Esophagus squamous epithelium (tissue), 5 donors: ENCODE measurements at places on chromosomes 11 and 22.
A peak's percentile ranks its signal among the peaks of the same experiment; 100 is the strongest.

GRCh38 chr11:93166194-93166593, 31.6 kb downstream of the SLC36A4 start:
- no peak overlapping the region for H3K27ac ChIP-seq
- no peaks in the 10 kb centered on the region for H3K4me1 ChIP-seq
- H3K4me3 ChIP-seq: no peak overlapping the region
- no peaks in the 10 kb centered on the region for H3K27me3 ChIP-seq

- H3K27ac ChIP-seq: no peak overlapping the region
- H3K4me3 ChIP-seq: no peak overlapping the region
- no peaks in the 10 kb centered on the region for H3K4me1 ChIP-seq
- no peaks in the 10 kb centered on the region for H3K36me3 ChIP-seq
- H3K27me3 ChIP-seq: no peaks in the 10 kb centered on the region
- no peak for DNase-seq
These were observed 34.6 kb upstream of the MMP13 start for GRCh38 chr11:102990145-102990544.

GRCh38 chr22:21100149-21101032, 54.6 kb downstream of the LRRC74B start:
- no peaks in the 10 kb centered on the region for H3K27me3 ChIP-seq
- no peaks in the 10 kb centered on the region for H3K36me3 ChIP-seq
- no peak for DNase-seq
- H3K4me1 ChIP-seq: peaks cover 7% of the 10 kb centered on the region

- DNase-seq: no peak
- no peak overlapping the region for H3K4me3 ChIP-seq
- peaks cover 4% of the 10 kb centered on the region for H3K4me1 ChIP-seq
- no peaks in the 10 kb centered on the region for H3K27me3 ChIP-seq
These were observed 4.4 kb upstream of the SYTL2 start for GRCh38 chr11:85815186-85815931.

DNA sequence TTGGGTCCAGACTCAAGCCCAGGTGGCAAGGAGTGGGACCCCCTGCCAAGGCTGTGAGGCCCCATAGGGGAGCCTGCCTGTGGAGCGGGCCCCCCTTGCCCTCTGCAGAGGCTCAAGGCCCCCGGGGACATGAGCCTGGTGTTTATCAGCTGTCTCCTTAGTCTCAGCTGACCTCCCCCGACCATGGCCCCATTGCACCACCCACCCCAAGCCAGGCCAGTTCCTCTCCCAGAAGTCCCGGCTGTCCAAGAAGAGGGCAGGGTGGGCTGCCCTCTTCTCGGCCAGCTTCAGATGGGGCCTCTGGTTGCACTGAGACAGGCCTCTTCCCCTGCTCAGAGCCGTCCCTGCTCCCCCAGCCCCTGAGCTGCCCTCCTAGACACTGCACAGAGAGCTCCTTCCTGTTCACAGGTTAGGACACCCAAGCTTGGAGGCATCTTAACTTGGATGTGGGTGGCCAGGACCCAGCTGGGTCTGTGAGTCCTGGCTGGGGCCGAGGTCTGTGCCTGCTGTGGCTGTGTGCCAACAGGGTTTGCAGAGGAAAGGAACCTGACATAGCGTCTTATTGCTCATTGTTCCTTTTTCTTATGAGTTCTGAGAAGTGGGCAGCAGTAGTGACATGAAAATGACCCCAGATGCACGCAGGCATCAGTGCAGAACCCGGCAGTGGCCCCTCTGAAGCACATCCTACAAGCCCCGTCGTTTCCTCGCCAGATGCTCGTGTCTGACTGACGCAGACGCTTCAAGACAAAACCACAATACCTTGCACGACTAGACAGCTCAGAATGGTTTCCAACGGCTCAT, 5.4 kb downstream of the TRABD start:
- no peaks in the 10 kb centered on the region for H3K27me3 ChIP-seq
- H3K27ac ChIP-seq: peak overlapping the region; percentile 91
- H3K4me3 ChIP-seq: peak overlapping the region; percentile 47
- DNase-seq: peak; percentile 56
- H3K4me1 ChIP-seq: peaks cover 73% of the 10 kb centered on the region
- peaks cover 17% of the 10 kb centered on the region for H3K36me3 ChIP-seq

- H3K27ac ChIP-seq: no peak overlapping the region
- no peaks in the 10 kb centered on the region for H3K4me1 ChIP-seq
- H3K27me3 ChIP-seq: no peaks in the 10 kb centered on the region
These were observed 776 bp downstream of the DGCR6 start for GRCh38 chr22:18906896-18907295.

- H3K4me3 ChIP-seq: no peak overlapping the region
- H3K27ac ChIP-seq: no peak overlapping the region
- H3K4me1 ChIP-seq: no peaks in the 10 kb centered on the region
- H3K36me3 ChIP-seq: peaks cover 69% of the 10 kb centered on the region
These were observed 407.3 kb downstream of the TBC1D22A start for GRCh38 chr22:47169801-47170140.

DNA sequence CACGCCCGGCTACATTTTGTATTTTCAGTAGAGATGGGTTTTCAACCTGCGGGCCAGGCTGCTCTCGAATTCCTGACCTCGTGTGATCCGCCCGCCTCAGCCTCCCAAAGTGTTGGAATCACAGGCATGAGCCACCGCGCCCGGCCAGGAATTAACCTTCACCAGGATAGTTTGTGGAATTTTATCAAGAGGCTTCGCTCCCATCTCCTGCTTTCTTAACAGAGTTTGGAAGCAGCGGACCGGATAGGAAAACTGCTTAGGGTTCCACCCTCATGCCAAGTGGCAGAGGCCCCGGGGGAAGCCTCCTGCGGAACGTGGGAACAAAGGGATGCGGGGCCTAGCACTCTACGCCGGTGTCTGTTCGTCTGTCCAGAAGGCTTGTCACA, 229.9 kb downstream of the ST3GAL4 start:
- no peaks in the 10 kb centered on the region for H3K27me3 ChIP-seq
- H3K27ac ChIP-seq: peak overlapping the region; percentile 36
- DNase-seq: no peak
- peaks cover 15% of the 10 kb centered on the region for H3K4me1 ChIP-seq
- H3K36me3 ChIP-seq: no peaks in the 10 kb centered on the region

DNA sequence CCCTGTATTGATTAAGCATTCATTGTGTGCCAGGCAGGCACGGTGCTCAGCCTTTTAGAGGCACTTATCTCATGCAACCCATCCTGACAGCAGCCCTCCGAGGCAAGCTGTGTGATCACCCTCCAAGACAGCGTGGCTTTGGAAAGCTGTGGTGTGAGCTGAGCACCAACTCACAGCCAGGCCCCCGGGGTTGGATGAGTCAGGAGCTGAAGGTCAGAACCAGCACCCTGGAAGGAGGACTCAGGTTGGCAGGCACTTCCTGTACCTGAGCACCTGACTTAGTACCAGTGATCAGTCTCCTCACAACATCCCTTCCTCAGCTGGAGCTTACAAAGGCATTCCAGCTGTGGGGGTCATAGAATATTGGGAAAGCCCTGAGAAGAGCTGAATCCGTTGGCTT, 9.0 kb downstream of the PATZ1 start:
- H3K27me3 ChIP-seq: no peaks in the 10 kb centered on the region
- H3K4me1 ChIP-seq: peaks cover 76% of the 10 kb centered on the region
- DNase-seq: no peak
- no peak overlapping the region for H3K4me3 ChIP-seq

DNA sequence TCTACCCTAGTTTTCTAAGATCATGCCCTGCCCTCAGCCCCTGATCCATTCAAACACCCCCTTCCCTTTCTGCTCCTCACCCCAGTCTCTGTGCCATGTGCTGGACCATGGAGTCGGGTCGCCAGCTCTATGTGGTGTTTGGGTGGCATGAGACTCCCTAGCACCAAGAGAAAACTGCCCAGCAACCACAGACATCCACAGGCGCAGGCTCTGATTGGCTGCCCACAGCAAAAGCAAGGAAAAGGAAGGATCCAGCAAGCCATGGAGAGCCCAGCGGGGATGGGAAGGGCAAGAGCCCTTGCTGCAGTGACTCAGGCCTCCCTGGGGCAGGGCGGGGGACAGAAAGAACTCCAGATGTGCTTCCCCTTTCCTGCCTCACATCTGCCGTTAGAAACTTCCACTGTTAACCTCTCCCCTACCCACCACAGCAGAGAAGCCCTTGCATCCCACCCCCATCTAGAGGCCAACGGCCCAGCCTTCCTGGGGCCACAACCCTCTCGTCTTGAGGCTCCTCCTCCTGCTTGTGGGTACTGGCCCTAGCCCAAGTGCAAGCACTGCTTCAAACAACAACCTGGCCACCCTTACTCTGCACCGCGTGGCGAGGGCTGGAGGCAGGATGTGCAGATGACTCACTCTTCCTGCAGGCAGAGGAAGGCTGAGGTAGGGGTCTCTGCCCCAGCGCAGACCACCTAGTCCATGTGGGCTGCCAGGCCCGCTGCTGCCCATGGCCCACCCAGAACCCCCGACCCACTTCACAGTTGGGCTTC, 9.7 kb upstream of the AHNAK start:
- H3K4me3 ChIP-seq: no peak overlapping the region
- H3K4me1 ChIP-seq: peaks cover 97% of the 10 kb centered on the region
- peak overlapping the region; percentile 92 for H3K27ac ChIP-seq
- DNase-seq: peak; percentile 75
- no peaks in the 10 kb centered on the region for H3K27me3 ChIP-seq

DNA sequence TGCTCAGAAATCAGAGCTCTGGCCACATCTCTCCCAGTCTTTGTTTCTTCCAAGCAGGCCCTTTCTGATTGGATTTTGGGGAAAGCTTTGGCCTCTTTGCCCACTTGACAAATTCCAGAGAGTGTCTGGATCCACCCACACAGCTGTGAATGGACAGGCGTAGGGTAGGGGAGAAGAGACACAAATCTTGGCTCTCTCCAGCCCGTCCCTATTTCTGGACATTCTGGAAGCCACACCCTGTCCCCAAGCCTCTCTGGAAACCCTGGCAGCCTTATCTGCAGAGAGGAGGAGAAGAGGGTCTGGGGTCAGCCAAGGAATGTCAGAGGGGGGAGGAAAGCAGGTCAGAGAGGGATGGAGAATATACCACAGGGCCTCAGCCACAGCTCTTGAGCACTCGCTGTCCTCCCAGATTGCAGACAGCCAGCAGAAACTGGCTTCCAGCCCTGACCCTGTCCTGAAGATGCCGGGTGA, 59.5 kb upstream of the WNT11 start:
- H3K27me3 ChIP-seq: no peaks in the 10 kb centered on the region
- H3K27ac ChIP-seq: peak overlapping the region; percentile 72
- no peaks in the 10 kb centered on the region for H3K36me3 ChIP-seq
- peaks cover 41% of the 10 kb centered on the region for H3K4me1 ChIP-seq

DNA sequence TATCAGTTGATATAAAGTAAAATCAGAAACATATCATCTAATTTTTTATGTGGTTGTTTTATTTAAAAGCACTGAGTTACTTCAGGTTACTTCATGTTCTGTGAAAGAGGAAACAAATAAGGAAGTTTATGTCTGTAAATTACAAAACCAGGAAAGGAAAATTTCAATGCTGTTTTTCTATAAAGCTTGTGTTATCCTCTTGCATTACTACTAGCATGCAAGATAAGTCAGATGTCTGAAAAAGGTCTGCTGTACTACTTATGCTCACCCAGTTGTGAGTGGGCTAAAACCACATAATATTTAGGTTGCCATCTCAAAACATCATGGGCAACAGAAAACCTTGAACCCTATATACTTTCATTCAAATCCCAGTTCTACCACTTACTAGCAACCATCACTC, 121.5 kb downstream of the ATG16L2 start:
- no peaks in the 10 kb centered on the region for H3K4me1 ChIP-seq
- peak overlapping the region; percentile 34 for H3K27ac ChIP-seq
- H3K4me3 ChIP-seq: no peak overlapping the region
- no peaks in the 10 kb centered on the region for H3K27me3 ChIP-seq
